ENCODE measurements at places on chromosomes 5 and 9. TPM values are rescaled to one million over a fixed set of nuclear protein-coding genes. Genes with fewer than 3 reads are reported as not detected.

The FOXE1 gene
- total RNA-seq = 0.07 TPM

The FOXD4L3 gene
- 0.18 TPM for total RNA-seq

The PCA3 gene
- not detected for total RNA-seq

The PCDHGC5 gene
- total RNA-seq = not detected

The UBE2QL1 gene
- total RNA-seq = not detected

The TMEM252 gene
- not detected for total RNA-seq

The ATP10B gene
- total RNA-seq = not detected

The TMEM215 gene
- not detected for total RNA-seq

The CNTNAP3B gene
- not detected for total RNA-seq

The LCN15 gene
- not detected for total RNA-seq

The NMUR2 gene
- total RNA-seq = not detected

The DOK3 gene
- total RNA-seq = 1.8 TPM

The MEIKIN gene
- not detected for total RNA-seq

The ARRDC1 gene
- 40.9 TPM for total RNA-seq

The F2RL2 gene
- total RNA-seq = not detected

The CDK9 gene
- total RNA-seq = 74.8 TPM

The PCDHB12 gene
- not detected for total RNA-seq

The CATSPER3 gene
- 0.23 TPM for total RNA-seq

The ST8SIA4 gene
- total RNA-seq = 36.2 TPM

The ITGA1 gene
- 6.0 TPM for total RNA-seq

The OMD gene
- not detected for total RNA-seq

The IL17B gene
- total RNA-seq = not detected

The TMEM174 gene
- not detected for total RNA-seq

The SLC1A1 gene
- total RNA-seq = 1.4 TPM

The CDX1 gene
- total RNA-seq = not detected

The TSSK1B gene
- not detected for total RNA-seq

The OTP gene
- total RNA-seq = not detected
